Spinal cord (tissue), 10 donors: ENCODE measurements at places on chromosomes 12 and 14.

GRCh38 chr12:54029529-54030441 is 1.5 kb downstream of the HOXC6 start:
- no peak for DNase-seq

DNA sequence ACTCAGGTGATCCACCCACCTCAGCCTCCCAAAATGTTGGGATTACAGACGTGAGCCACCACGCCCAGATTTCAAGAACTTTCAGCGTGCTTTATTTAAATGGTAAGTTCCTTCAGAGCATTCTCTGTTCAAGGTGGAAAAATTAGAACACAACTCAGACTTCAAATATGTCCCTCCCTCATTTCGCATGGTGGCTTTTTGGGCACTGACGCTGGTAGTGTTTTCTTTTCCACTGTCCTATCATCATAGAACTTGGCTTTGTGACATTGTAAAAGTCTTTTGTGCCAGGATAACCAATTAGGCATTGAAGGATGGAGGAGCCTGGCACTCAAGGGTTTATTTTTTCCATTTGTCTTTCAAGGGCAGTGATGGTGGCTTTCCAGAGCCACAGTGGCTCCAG is 190.8 kb downstream of the NUAK1 start:
- DNase-seq, result no peak

DNA sequence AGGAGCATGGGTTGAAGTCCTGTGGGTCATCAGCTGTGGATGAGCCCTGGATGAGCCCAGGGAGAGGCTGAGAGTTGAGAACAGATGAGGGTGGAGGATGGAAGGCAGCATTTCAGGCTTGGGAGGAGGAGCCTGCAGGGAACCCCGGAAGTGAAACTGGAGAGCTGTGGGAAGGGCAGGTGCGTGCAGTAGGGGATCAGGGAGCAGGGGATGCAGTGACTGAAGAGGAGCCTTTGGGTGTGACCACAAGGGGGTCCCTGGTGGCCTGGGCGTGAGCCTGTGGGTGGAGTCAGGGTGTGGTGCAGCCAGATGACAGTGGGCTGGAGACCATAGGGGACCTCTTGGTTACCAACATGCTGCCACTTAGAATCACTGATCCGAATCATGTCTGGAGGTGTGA is 115.5 kb downstream of the PAPOLA start:
- DNase-seq, result no peak

GRCh38 chr12:53227341-53227740 is 4.7 kb downstream of the RARG start:
- no peak for DNase-seq

GRCh38 chr14:50082784-50083466 is 33.4 kb downstream of the VCPKMT start:
- DNase-seq, result no peak

DNA sequence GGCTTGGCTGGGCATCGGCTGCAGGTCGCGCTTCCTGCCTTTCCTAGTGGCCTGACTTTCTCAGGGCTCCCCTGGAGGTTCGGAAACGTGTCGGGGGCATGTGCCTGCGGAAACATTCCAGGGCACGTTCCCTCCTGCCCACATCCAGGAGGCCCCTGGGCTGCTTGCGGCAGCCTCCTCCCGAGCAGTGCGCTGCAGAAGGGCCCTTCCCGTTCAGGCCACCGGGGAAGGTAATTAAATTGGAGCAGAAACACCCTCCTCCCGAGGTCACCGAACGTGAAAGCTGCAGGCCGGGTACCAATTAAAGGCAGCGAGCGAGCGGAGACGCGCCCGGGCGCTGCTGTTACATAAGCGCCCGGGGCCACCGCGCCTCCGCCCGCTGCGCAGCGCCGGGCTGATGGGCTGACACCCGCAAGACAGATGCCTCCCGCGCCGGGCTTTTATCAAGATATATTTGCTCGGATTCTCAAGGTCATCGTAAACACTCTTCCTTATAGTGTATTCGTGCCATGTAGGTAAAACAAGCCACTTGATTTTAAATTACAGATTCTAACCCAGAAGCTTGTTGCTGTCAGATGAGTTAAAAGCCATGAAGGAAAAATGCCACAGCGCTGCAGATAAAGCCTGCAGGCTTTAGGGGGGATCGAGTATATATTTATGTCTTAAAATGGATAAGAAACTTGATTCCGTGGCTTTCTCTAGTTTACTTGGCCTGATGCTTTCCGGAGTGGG is 31.4 kb downstream of the SSPN start:
- DNase-seq, result peak; percentile 54

DNA sequence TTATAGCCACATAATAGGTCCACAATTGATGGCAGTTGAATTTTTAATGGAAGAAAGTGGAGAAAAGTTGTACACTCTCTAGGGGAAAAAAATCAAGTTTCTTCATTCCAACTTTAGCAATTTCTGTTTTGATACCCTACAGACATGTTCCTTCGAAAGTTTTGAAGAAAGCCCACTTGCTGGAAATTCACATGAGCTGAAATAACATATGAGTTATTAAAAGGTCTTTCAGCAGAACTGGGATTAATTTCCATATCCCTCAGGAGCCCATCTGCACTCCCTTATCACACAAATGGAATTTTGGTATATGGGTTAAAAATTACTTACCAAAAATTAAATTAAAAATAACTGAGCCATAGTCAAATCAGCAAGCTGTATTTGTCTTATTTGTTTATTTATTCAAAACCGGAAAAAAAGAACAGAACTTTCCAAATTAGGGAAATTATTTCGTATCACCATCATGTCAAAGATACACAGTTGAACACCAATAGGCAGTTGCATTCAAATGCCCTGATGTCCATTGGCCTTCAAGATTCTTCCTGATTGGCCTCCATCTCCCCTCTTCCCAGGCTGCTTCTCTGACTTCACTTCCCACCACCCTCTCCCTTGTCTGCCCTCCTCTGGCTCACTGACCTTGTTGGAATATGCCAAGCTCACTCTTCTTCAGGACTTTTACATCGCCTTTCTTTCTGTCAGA is 445.5 kb downstream of the EGLN3 start:
- DNase-seq, result no peak

- no peak for DNase-seq
Observed at GRCh38 chr12:21248679-21249078, 86.0 kb downstream of the SLCO1A2 start.

DNA sequence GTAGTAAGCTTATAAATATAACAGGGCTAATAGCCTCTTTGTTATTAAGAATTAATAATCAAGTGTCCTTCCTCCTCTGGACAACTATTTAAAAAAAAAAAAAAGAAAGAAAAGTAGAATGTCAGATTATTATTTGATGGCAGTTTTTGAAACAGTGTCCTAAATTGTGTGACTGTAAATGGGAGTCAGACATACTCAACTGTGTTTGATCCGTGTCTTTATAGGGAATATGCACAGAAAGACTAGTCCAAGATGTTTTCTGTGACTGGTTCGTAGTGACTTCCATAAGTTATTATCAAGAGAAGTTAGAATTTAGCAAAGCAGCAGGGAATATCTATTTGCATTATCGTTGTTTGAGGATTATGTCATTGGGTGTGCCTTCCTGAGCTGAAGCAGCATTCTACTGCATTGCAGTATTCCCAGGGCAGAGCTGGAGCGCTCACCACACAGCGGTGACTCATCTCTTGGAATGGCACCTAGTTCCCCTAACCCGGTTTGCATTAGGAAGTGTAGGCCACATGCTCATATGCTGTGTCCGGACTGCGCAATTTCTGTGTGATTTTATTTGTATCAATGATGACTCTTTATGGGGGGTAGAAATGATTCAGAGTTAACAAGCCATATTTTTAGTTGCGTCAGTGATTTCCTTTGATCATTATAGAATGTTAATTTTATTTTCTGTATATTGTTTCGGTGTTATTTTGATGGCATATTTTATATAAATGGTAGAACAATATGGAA is 7.9 kb downstream of the DYNC1H1 start:
- DNase-seq, result no peak

DNA sequence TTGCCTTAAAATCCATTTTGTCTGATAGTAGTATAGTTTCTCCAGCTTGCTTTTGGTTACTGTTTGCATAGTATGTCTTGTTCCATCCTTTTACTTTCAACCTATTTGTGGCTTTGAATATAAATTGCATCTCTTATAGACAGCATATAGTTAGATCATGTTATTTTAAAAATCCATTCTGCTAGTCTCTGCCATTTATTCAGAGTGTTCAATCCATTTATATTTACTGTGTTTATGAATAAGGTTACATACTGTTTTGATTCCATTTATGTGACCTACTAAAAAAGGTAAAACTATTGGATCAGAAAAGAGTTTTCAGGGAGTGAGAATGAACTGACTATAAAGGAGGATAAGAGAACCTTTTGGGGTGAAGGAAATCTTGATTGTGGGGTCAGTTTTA is 29.6 kb upstream of the VPS33A start:
- no peak for DNase-seq

- DNase-seq, result no peak
Observed at GRCh38 chr12:10247436-10248058, 34.9 kb downstream of the GABARAPL1 start.

- no peak for DNase-seq
Observed at GRCh38 chr12:78018939-78019338, 188.2 kb downstream of the NAV3 start.

GRCh38 chr12:108939594-108939993 is 59.7 kb downstream of the DAO start:
- DNase-seq, result no peak

GRCh38 chr12:91870872-91871707 is 274.6 kb downstream of the BTG1 start:
- DNase-seq, result no peak

DNA sequence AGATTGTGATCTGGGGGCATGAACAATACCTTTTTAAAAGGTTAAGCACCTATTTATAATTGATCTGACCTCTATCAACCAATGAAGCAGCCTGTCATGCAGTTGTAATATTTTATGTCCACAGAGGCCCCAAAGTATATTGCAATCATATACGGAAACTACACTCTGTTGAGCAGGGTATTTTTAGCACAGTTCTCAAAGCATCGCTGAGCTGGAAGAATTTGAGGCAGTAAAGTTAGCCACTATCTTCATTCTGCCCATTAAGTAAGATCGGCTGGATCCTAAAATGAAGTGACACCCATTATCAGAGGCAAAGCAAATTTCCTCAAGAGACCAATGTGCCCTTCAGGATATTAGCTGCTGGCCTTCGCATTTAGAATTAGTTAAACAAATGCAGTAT is 47.7 kb upstream of the GRIP1 start:
- DNase-seq, result no peak

- no peak for DNase-seq
Observed at GRCh38 chr12:96212456-96213375, 18.5 kb downstream of the ELK3 start.

GRCh38 chr12:12960639-12961209 is 8.8 kb upstream of the GPRC5D start:
- DNase-seq, result peak; percentile 24

GRCh38 chr12:56221232-56221756 is 428 bp downstream of the RNF41 start:
- peak; percentile 54 for DNase-seq
